ENCODE measurements at places on chromosomes 5 and 9. TPM values are rescaled to one million over a fixed set of nuclear protein-coding genes. Genes with fewer than 3 reads are reported as not detected.

NDOR1 gene
- 4.7 TPM for total RNA-seq

- DNase-seq: no peak
Measured at GRCh38 chr9:111904026-111904425, 7.4 kb downstream of the UGCG start.

GRCh38 chr9:75389101-75389500, 300.8 kb downstream of the OSTF1 start:
- no peak for DNase-seq

DNA sequence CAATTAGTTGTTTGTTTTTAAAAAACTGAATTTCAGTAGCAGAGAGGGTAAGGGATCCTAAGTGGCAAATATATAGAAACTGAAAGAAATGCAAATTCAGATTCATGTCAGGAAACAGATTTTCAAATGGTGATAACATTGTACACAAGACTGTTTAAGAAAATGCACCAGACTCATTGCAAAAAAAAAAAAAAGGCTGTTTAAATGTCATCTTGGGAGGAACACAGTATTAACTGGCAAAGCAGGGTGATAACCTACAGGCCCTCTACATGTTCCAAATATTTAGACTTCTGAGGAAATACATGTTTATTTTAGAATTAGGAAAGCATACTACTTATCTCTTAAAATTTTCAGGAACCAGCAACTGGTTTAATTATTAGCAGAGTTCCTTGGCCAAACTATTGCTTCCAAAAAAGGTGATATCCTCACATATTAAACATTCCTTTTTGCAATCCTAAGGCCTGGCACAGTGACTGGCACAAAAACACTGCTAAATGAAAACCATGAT, 114.5 kb downstream of the TSSK1B start:
- DNase-seq: no peak

GRCh38 chr9:123548741-123549545, 192.9 kb downstream of the CRB2 start:
- no peak for DNase-seq

- DNase-seq: no peak
Measured at GRCh38 chr9:129709438-129710168, 43.2 kb downstream of the PTGES start.

DNA sequence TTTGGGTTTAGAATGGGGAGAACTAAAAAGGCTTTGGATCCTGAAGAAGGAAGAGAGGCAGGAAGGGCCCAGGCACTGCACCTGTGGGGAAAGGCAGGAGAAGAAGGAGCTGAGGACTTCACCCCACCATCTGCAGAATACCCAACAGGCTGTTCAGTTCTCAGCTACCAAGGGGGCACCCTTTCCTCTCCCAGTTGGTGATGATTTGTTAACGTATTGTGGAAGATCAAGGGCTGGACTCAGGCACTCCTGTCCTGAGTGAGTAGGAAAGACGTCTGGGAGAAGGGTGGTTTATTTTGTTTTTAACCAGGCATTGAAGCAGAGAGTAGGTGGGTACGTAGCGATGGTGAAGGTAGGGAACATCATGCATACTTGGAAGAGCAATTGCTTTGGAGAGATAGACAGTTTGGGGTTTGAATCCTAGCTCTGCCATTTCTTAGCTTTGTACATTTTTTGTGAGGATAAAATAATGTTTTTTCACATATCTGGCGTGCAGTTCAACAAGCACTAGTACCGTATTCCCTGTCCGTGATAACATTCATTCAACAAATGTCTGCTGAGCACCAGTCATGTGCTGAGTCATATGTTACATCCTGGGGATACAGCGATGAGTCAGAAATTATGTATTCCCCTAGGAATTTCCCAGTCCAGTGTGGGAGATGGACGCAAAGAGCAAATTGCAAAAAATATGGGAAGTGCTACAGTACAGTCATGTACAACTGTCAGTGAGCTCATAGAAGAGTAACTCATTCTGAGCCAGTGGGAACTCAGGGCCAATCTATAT, 2.1 kb downstream of the MSANTD3 start:
- DNase-seq: no peak

TLX3 gene
- not detected for total RNA-seq

All from thymus (tissue), 14 donors.